ENCODE measurements at places on chromosomes 1 and 21.

- DNase-seq, result no peak
These were observed 10.4 kb downstream of the BCAN start for GRCh38 chr1:156652131-156652991.

- peak; percentile 73 for DNase-seq
These were observed 99.2 kb downstream of the CTH start for GRCh38 chr1:70509996-70510876.

- DNase-seq, result peak; percentile 74
These were observed 1.0 kb upstream of the S100B start for GRCh38 chr21:46605767-46606426.

DNA sequence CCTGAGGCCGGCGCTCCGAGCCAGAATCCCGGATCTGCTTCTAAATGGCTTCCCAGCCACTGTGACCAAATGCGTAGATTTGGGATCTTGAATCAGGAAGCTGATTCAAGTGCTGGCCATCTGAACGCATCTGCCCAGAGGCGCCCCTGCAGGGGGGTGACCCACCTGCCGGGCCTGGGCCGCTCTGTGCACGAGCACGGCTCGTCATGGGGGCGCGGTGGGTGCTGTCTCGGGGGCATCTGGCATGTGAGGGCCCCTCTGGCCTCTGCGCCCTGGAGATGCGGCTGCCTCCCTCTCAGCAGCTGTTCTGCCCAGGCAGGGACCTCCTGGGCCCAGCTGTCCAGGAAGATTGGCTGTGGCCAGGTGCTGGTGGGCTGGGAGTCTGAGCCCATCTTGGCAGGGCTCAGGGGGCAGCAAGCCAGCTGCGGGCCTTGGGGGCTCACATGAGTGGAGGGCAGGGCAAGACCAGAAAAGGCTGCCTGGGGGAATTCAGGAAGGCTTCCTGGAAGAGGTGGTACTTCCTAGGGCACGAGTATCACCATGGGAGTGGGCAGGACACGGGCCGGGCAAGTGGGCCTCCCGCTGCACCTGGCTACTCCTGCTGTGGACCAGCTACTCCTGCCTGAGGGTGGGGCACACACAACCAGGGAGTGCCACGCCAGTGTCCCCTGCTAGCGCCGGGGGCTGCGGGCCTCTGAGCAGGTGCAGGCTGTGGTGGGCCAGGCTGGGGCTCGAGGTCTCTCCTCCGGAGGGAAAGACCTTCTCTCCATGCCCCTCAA lies 25.1 kb downstream of the PLCH2 start:
- DNase-seq, result no peak

- DNase-seq, result no peak
These were observed 1.8 kb upstream of the SPRR1A start for GRCh38 chr1:152982076-152982475.

- no peak for DNase-seq
These were observed 1010.5 kb upstream of the NCAM2 start for GRCh38 chr21:19987671-19988070.

GRCh38 chr1:46342084-46342656 lies 1.6 kb downstream of the NSUN4 start:
- DNase-seq, result peak; percentile 69

- no peak for DNase-seq
These were observed 285.6 kb downstream of the GRIK1 start for GRCh38 chr21:29654203-29654602.

Data from GM12865 (cell line).